Fibroblast of lung (primary cell): ENCODE measurements at places on chromosomes 7 and 10. TPM values are rescaled to one million over a fixed set of nuclear protein-coding genes. Genes with fewer than 3 reads are reported as not detected.

DNA sequence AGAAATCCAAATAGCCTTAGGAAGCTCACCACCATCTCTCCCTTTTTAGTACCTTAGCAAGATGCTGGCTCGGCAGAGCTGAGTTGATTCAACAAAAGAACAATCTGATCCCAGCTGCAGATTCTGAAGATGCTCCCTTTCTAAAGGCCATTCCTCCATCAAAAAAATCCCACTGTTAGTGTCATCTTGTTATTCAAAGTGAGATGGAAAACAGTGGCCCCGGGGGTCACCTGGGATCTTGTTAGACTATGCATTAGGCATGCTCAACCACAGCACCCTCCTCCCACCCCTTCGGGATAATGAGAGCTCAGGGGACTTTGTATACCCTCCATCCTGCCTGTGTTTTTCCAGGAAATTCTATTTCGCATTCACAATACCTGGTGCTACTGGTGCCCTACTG, 2.4 kb downstream of the NCAPG2 start:
- no peak overlapping the region for H3K4me3 ChIP-seq
- H3K36me3 ChIP-seq, result no peaks in the 10 kb centered on the region
- H3K27me3 ChIP-seq, result no peaks in the 10 kb centered on the region
- no peak overlapping the region for H3K27ac ChIP-seq

- no peak overlapping the region for H3K4me3 ChIP-seq
- H3K4me1 ChIP-seq, result peaks cover 48% of the 10 kb centered on the region
- peaks cover 10% of the 10 kb centered on the region for H3K36me3 ChIP-seq
Observed at GRCh38 chr10:93475871-93476270, 6.3 kb downstream of the MYOF start.

GRCh38 chr7:30649717-30650420, 32.4 kb downstream of the CRHR2 start:
- no peak for DNase-seq
- no peak overlapping the region for H3K27ac ChIP-seq
- no peak overlapping the region for H3K4me3 ChIP-seq
- no peaks in the 10 kb centered on the region for H3K4me1 ChIP-seq

DNA sequence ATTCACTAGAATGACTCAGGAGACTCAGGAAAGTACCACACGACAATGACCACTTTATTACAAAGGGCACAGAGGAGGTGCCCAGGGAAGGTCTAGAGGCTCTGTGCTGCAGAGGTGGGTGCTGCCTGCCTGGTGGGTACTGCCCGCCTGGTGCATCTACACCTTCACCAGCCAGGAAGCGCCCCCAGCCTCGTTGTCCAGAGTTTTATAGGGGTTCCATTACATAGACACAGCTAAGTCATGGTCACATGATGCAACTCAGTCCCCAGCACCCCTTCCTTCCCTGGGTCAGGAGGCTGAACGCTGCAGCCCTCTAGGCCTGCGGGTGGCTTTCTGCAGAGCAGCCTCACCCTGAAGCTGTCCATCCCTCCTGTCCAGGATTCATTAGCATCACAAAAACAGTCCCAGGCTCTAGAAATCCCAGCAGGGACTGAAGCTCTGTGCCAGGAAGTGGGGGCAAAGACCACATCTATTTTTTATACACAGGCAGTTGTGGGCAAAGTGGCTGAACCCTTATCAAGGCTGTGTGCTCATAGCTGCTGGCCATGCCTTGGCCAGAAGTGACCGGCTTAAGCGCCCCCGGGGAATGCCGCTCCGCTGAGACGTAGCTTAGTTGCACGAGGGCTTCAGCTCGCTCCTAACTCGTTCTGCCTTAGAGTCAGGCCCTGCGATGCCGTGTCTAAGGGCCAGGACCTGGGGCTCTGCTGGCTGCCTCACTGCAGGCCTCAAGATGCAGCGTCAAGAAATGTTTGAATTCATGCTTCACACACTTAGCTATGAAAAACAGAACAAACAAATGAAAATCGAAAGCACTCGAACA, 219.0 kb downstream of the GLRX3 start:
- no peak for DNase-seq
- H3K27ac ChIP-seq, result no peak overlapping the region
- no peaks in the 10 kb centered on the region for H3K36me3 ChIP-seq
- no peak overlapping the region for H3K4me3 ChIP-seq
- H3K4me1 ChIP-seq, result no peaks in the 10 kb centered on the region

GRCh38 chr10:23338155-23338828, 6.3 kb downstream of the C10orf67 start:
- no peak overlapping the region for H3K4me3 ChIP-seq
- H3K36me3 ChIP-seq, result no peaks in the 10 kb centered on the region
- no peaks in the 10 kb centered on the region for H3K27me3 ChIP-seq

- H3K27ac ChIP-seq, result no peak overlapping the region
- H3K36me3 ChIP-seq, result no peaks in the 10 kb centered on the region
- no peak for DNase-seq
Observed at GRCh38 chr7:50347693-50348092, 43.2 kb downstream of the IKZF1 start.

GRCh38 chr7:22251281-22251680, 105.7 kb downstream of the RAPGEF5 start:
- no peaks in the 10 kb centered on the region for H3K27me3 ChIP-seq
- no peaks in the 10 kb centered on the region for H3K4me1 ChIP-seq
- H3K27ac ChIP-seq, result no peak overlapping the region
- no peak for DNase-seq
- H3K36me3 ChIP-seq, result no peaks in the 10 kb centered on the region
- H3K4me3 ChIP-seq, result no peak overlapping the region

DNA sequence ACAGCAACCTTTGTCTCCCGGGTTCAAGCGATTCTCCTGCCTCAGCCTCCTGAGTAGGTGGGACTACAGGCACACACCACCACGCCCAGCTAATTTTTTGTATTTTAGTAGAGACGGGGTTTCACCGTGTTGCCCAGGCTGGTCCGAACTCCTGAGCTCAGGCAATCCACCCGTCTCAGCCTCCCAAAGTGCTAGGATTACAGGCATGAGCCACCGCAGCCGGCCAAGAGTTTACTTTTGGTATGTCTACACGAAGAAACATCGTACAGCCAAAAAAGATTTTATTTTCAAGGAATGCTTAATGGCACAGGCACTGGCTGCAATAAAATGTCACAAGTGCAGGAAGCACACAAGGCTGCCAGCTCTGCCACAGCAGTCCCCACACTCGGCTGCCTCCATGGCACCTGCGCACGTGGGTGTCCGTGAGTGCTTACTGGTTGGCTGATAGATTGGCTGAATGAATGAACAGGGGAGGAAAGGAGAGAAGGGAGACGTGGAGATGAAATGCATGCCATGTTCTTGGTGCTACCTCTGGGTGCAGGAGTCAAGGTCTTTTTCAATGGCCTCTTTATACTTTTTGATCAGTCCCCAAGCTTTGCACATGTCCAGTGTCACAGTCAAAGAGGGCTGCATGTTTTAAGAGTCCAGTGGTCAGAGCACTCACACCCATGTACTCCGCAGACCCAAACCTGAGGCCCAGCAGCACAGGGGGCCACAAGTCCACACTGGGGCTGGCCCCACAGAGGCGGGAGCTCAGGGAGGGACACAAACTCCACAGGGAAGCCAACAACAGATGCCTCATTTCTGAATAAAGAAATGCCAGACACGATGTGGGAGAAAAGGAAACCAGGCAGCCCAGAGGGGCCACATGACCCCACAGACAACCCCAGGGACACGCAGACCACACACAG, 198.2 kb downstream of the MAD1L1 start:
- H3K4me3 ChIP-seq, result no peak overlapping the region
- DNase-seq, result no peak
- H3K36me3 ChIP-seq, result no peaks in the 10 kb centered on the region
- no peaks in the 10 kb centered on the region for H3K27me3 ChIP-seq
- no peak overlapping the region for H3K27ac ChIP-seq

GRCh38 chr10:52533986-52534385, 219.9 kb downstream of the DKK1 start:
- no peak for DNase-seq
- no peaks in the 10 kb centered on the region for H3K27me3 ChIP-seq
- no peaks in the 10 kb centered on the region for H3K4me1 ChIP-seq
- no peak overlapping the region for H3K4me3 ChIP-seq
- H3K36me3 ChIP-seq, result no peaks in the 10 kb centered on the region
- H3K27ac ChIP-seq, result no peak overlapping the region

DNA sequence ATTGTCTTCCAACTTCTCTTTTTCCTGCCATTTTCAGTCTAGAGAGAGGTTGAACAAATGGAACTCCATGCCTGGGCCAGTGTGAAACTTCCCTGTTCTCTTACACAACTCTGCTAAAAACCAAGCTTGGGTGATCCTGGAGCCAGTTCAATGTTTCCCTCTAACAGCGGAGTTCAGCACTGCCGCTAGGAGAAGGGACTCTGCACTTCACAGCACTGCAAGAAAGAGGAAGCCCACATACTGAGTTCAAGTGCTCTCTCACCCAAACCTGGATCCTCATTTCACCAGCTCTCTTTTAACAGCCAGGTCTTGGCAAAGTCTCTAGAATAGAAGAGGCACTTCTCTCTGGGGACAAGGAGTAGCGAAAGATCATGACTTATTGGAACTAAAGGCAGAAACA, 18.8 kb downstream of the FOXI2 start:
- no peak overlapping the region for H3K27ac ChIP-seq
- no peak for DNase-seq
- H3K36me3 ChIP-seq, result no peaks in the 10 kb centered on the region

- no peaks in the 10 kb centered on the region for H3K27me3 ChIP-seq
- no peaks in the 10 kb centered on the region for H3K4me1 ChIP-seq
- H3K4me3 ChIP-seq, result no peak overlapping the region
- no peaks in the 10 kb centered on the region for H3K36me3 ChIP-seq
- H3K27ac ChIP-seq, result no peak overlapping the region
- no peak for DNase-seq
Observed at GRCh38 chr10:122165484-122166276, 105.4 kb upstream of the BTBD16 start.

- no peak for DNase-seq
- H3K36me3 ChIP-seq, result no peaks in the 10 kb centered on the region
- no peak overlapping the region for H3K27ac ChIP-seq
- H3K4me1 ChIP-seq, result no peaks in the 10 kb centered on the region
Observed at GRCh38 chr10:121665809-121666208, 67.6 kb upstream of the FGFR2 start.

- no peaks in the 10 kb centered on the region for H3K27me3 ChIP-seq
- no peak overlapping the region for H3K27ac ChIP-seq
- no peak for DNase-seq
- no peaks in the 10 kb centered on the region for H3K4me1 ChIP-seq
- H3K4me3 ChIP-seq, result no peak overlapping the region
- no peaks in the 10 kb centered on the region for H3K36me3 ChIP-seq
Observed at GRCh38 chr10:72146071-72146470, 57.7 kb upstream of the SPOCK2 start.

DNA sequence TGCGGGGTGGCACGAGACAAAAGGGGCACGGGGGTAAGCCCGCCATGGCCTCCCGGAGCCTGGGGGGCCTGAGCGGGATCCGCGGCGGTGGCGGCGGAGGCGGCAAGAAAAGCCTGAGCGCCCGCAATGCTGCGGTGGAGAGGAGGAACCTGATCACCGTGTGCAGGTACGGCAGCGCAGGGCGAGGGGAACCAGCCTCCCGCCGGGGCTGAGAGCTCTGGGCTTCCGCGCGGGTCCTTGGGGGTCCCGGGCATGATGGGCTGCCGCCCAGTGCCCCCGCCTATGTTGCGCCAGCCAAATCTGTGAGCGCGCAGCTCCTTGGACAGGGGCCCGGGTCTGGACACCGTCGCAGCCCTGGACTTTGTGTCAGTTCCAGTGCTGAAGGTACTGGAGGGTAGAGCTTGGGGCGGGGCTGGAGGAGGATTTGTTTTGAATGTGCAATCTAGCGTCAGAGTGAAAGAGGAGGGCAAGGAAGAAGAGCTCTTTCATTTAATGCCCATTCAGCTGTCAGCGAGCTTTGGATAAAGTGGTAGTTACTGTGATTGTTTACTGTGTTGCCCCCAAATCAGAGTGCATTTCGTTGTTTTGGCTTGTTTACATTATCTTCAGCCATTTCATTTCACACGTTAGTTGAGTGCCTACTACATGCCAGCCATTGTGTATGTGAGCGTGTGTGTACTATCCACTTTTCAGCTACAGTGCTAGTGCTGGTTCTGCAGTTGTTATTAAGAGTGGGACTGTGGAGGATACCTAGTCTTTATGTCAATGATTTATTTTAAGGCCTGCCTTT, 777 bp downstream of the RUNDC3B start:
- DNase-seq, result peak; percentile 15
- no peak overlapping the region for H3K27ac ChIP-seq
- H3K27me3 ChIP-seq, result no peaks in the 10 kb centered on the region
- no peaks in the 10 kb centered on the region for H3K4me1 ChIP-seq

DNA sequence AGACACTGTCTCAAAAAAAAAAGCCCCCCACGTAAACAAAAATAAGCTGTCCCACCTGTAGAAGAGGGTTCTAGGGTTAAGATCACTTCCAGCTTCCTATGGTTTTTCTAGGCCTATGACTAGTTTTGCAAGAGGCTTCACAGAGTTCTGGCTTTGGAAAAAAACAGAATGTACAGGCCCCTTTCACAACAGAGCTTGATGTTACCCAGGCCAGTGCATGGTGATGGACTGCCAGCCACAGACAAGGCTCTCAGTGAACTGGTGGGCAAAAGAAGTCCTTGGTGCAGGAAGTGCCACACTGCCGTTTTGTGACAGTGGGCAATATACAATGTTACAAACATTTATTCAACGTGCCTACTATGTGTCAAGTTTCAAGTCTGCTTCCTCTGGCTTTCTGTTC, 18.3 kb upstream of the EFCAB10 start:
- H3K27ac ChIP-seq, result no peak overlapping the region
- no peaks in the 10 kb centered on the region for H3K4me1 ChIP-seq
- no peak overlapping the region for H3K4me3 ChIP-seq

DNA sequence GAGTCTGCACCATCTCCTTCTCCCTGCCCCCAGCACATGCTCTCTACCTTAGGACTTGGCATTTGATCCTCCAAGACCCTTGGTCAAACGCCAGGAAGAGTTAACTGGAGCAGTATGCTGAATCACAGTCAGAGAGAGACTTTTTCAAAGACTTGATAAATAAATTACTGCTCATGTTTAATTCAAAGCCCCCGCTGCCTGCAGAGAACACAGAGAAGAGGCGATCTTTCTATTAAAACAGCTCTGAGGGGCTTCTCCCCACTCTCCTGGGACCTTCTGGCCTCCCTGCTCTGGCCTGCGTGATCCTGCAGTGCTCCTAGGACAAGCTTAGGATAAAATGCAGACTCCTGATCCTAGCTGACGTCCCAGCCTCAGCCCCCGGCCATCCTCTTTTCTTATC, 47.8 kb downstream of the NPTX2 start:
- no peak for DNase-seq
- H3K27ac ChIP-seq, result no peak overlapping the region
- H3K36me3 ChIP-seq, result no peaks in the 10 kb centered on the region
- H3K27me3 ChIP-seq, result no peaks in the 10 kb centered on the region
- no peaks in the 10 kb centered on the region for H3K4me1 ChIP-seq
- H3K4me3 ChIP-seq, result no peak overlapping the region

Gene AMZ1
- 0.23 and 0.26 TPM in 2 replicates for polyA plus RNA-seq

Gene ANKRD1
- 0.72 and 13.1 TPM in 2 replicates for polyA plus RNA-seq

Gene TMEM140
- polyA plus RNA-seq, result 5.1 and 8.7 TPM in 2 replicates

Gene SMO
- 4.5 and 6.4 TPM in 2 replicates for polyA plus RNA-seq

Gene GBX1
- not detected in 2 replicates for polyA plus RNA-seq

Gene OR6V1
- not detected in 2 replicates for polyA plus RNA-seq

Gene CTAGE6
- not detected in 2 replicates for polyA plus RNA-seq

Gene CTTNBP2
- 12.0 and 15.7 TPM in 2 replicates for polyA plus RNA-seq
